ENCODE measurements at places on chromosomes 7 and 10.

- no peak for DNase-seq
Measured at GRCh38 chr7:40162516-40162915, 27.7 kb downstream of the SUGCT start.

DNA sequence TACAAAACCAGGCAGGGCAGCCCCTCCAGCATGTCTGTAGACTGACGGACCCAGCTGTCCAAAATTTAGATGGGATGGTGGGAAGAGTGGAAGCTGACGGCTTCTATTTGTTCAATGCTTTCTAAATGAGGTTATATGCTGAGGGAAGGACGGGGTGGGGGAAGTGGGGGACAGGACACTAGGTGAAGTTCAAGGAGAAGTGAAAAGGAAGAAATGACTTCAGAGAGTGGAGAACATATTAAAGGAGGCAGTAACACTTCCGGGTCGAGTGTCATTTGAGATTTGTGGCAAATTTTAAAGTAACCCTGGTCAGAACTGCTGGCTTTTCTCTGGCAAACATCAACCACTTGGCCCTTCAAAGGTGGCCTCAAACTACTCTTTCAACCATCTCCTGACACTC, 9.4 kb downstream of the PIP4K2A start:
- no peak for DNase-seq

GRCh38 chr10:28878236-28878970, 201.1 kb downstream of the BAMBI start:
- no peak for DNase-seq

- DNase-seq = no peak
Measured at GRCh38 chr7:117901089-117901797, 28.0 kb upstream of the CTTNBP2 start.

DNA sequence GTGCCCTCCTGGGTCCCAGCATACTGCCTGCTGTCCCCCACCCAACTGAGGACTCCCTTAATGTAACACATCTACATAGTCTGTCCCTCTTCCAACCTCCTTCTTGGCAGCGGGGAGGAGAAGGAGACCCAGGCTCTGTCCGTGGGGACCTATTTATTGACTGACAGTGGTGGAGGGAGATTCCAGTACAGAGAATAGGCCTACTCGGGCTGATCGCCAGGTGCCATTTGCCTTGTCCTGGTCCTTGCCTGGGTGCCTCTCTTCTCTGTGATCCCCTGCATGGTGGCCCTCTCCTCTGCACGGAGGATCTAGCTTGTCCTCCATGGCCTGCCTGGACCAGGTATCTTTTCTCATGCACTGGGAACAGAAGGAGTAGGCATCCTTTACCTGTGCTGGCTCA, 17.0 kb downstream of the GHRHR start:
- no peak for DNase-seq
